DND-41 (cell line): ENCODE measurements at places on chromosomes 4 and X.
A peak's percentile ranks its signal among the peaks of the same experiment; 100 is the strongest.

DNA sequence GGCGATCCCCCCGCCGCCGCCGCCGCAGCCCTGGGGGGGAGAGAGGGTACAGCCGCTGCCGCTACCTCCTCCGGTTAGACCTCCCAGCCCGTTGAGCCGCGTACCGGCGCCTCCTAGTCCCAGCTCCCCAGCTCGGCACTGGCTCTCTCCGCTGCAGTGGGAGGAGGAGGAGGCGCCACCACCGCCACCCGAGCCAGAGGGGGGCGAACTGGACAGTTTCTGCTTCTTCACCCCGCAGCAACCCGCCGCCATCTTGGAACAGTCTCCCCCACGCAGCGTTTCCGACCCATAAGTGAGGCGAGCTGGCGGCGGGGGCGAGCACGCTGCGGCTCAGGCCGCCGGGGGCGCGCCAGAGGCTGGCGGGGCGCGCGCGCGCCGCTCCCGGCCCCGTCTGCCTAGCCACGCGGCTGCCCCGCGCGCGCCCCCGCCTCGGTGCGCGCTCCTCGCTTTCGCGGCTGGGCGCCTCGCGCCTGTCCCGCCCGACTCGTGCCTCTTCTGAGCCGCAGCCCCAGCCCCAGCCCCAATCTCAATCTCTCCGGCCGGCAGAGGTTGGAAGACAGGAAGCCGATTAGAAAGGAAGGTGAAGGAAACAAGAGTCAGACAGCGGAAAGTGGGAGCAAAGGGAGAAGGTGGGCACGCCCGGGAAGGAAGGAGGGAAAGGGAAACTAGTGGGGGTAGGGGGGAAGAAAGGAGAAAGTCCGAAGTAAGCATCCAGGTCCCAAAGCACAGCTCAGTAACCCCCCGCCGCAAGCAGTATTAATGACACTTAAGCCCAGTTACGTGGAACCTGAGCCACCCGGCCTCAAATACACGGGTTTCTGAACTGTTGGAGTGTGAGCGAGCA is at the start of gene AMMECR1:
TSS of gene AMMECR1 (minus strand) at position 266 of the 844 bp plus-strand sequence. CDS start at position 252, 14 bp downstream.
- peak within 1 kb of the TSS; percentile 77 for H3K4me3 ChIP-seq
- no peaks in the 10 kb centered on the region for H3K36me3 ChIP-seq
- peaks cover 26% of the 10 kb centered on the region for H3K4me1 ChIP-seq
- peak within 1 kb of the TSS; percentile 85 for H3K27ac ChIP-seq
- H3K27me3 ChIP-seq = no peaks in the 10 kb centered on the region
- DNase-seq = peak; percentile 81

DNA sequence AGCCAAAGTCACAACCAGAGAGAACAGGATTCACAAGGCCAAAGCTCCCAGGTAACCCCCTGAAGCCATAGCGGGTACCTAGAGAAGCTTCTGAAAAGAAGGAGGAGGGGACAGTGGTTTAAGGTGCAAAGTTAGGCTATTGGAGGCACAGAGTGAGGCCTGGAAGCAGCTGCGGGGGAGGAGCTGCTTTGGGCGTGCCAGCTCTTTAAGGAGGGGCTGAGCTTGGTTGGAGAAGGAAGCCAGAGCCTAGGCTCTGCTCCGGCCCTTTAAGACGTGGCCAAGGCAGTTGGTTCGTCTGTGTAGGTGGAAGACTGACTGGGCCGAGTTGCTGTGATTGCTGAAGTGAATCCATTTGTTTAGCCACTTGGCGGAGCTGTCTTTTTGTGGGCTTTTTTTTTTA is 1.5 kb downstream of the KLF8 start:
- DNase-seq = no peak
- no peaks in the 10 kb centered on the region for H3K36me3 ChIP-seq
- H3K27ac ChIP-seq = no peak overlapping the region
- no peak overlapping the region for H3K4me3 ChIP-seq
- H3K27me3 ChIP-seq = no peaks in the 10 kb centered on the region
- H3K4me1 ChIP-seq = no peaks in the 10 kb centered on the region

DNA sequence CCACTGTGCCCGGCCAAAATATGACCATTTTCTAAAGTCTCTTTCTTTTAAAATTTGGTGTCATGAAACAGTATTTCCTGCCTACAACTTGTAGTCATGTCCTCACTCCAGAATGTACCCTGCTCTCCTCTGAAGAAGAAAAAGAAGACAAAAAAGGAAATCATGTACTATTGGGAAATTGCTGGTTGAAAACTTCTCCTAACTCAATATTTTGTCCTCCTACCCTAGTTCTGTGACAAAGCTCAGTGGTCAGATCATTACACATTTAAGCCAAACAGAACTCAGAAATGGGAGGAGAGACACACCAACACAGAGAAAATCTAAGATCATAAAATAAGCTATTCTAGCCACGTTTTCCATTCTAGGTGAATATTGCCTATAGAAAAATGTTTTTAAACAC is 127.7 kb downstream of the IRF2 start:
- H3K27me3 ChIP-seq = no peaks in the 10 kb centered on the region
- H3K4me3 ChIP-seq = no peak overlapping the region
- no peak for DNase-seq
- H3K27ac ChIP-seq = no peak overlapping the region
- H3K36me3 ChIP-seq = no peaks in the 10 kb centered on the region
- peaks cover 7% of the 10 kb centered on the region; the same call in 1 of the 2 replicates for H3K4me1 ChIP-seq

DNA sequence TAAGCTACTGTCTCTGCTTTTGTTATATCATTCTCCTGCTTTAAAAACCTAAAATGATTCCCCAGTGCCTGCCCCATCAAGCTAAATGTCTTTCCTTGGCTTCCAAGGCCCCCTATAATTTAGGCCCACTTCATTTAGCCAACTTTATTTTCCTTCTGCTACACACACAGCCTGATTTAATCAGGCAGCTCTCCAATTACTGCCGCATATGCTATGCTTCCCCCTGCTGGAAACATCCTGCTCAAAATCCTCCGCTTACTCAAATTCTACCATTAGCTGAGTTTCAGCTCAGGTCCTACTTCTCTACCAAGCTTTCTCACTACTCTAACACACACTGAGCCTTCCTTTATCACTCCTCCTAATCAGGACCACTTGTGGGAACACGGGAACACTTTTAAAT is 17.0 kb downstream of the LAMP2 start:
- no peaks in the 10 kb centered on the region for H3K27me3 ChIP-seq
- peaks cover 11% of the 10 kb centered on the region for H3K4me1 ChIP-seq
- no peak overlapping the region for H3K27ac ChIP-seq
- no peak overlapping the region for H3K4me3 ChIP-seq
- H3K36me3 ChIP-seq = peaks cover 38% of the 10 kb centered on the region

DNA sequence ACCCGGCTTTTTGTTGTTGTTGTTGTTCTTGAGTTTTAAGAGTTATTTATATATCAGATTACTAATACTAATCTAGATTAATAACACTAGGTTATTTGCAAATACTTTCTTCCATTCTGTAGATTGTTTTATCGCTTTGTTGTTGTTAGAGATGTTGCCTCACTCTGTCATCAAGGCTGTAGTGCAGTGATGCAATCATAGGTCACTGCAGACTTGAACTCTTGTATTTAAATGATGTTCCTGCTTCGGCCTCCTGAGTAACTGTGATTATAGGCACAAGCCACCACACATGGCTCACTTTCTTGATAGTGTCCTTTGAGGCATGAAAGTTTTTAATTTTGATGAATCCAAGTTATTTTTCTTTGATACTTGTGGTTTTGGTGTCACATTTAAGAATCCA is 129.0 kb downstream of the VSIG4 start:
- H3K27me3 ChIP-seq = no peaks in the 10 kb centered on the region
- H3K4me3 ChIP-seq = no peak overlapping the region
- DNase-seq = no peak
- no peak overlapping the region for H3K27ac ChIP-seq
- H3K36me3 ChIP-seq = no peaks in the 10 kb centered on the region

DNA sequence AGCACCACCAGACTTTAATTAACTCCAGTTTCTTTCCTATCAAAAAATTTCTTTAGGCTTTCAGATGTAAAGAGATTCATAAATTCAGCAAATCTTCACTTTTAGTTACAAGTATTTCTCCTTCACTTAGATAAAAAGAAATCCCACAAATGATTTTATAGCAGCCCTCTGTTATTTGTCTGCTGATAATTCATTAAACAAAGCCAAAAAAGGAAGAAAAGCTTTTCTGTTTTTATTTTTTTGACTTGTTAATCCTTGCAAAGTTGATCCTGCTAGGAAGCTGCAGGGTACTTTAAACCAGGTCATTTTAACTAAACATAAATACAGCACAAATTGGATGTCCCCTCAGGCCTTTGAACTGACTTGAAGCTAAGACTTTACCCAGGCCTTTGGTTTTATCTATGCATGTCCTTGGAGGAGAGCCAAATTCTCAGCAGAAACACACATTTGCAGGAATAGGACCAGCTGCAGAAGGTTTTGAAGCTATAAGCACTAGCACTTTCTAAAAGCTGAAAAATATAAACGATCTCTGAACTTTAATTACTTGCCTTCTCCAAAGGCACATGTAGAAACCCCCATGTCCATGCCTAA is 57.5 kb downstream of the PCDH18 start:
- H3K4me3 ChIP-seq = no peak overlapping the region
- H3K27me3 ChIP-seq = no peaks in the 10 kb centered on the region

- no peaks in the 10 kb centered on the region for H3K27me3 ChIP-seq
- H3K4me3 ChIP-seq = no peak overlapping the region
- no peak overlapping the region for H3K27ac ChIP-seq
- H3K36me3 ChIP-seq = no peaks in the 10 kb centered on the region
- no peak for DNase-seq
Observed at GRCh38 chr4:16263056-16263455, 36.8 kb upstream of the TAPT1 start.

- no peak for DNase-seq
- H3K4me1 ChIP-seq = peaks cover 4% of the 10 kb centered on the region; the same call in 1 of the 2 replicates
- peaks cover 10% of the 10 kb centered on the region; the same call in 1 of the 2 replicates for H3K36me3 ChIP-seq
- no peak overlapping the region for H3K27ac ChIP-seq
Observed at GRCh38 chrX:148661035-148661434, 160.6 kb downstream of the AFF2 start.
